ENCODE measurements at places on chromosomes 12 and 14. TPM values are rescaled to one million over a fixed set of nuclear protein-coding genes. Genes with fewer than 3 reads are reported as not detected.

- no peak overlapping the region for H3K4me3 ChIP-seq
- H3K36me3 ChIP-seq = no peaks in the 10 kb centered on the region
Measured at GRCh38 chr14:103164779-103165178, 41.5 kb downstream of the TNFAIP2 start.

- no peak for DNase-seq
- H3K27ac ChIP-seq = no peak overlapping the region
- no peak overlapping the region for H3K4me3 ChIP-seq
- no peaks in the 10 kb centered on the region for H3K36me3 ChIP-seq
Measured at GRCh38 chr12:15808250-15808649, 19.1 kb upstream of the EPS8 start.

GRCh38 chr14:92568621-92569479 is 55.3 kb downstream of the RIN3 start:
- H3K4me3 ChIP-seq = no peak overlapping the region
- peaks cover 17% of the 10 kb centered on the region for H3K36me3 ChIP-seq
- H3K27me3 ChIP-seq = no peaks in the 10 kb centered on the region
- DNase-seq = no peak

GRCh38 chr12:120625557-120626419 is 14.6 kb upstream of the CABP1 start:
- no peaks in the 10 kb centered on the region for H3K36me3 ChIP-seq
- H3K4me1 ChIP-seq = no peaks in the 10 kb centered on the region
- DNase-seq = no peak
- H3K27ac ChIP-seq = no peak overlapping the region

The PZP gene
- total RNA-seq = not detected

DNA sequence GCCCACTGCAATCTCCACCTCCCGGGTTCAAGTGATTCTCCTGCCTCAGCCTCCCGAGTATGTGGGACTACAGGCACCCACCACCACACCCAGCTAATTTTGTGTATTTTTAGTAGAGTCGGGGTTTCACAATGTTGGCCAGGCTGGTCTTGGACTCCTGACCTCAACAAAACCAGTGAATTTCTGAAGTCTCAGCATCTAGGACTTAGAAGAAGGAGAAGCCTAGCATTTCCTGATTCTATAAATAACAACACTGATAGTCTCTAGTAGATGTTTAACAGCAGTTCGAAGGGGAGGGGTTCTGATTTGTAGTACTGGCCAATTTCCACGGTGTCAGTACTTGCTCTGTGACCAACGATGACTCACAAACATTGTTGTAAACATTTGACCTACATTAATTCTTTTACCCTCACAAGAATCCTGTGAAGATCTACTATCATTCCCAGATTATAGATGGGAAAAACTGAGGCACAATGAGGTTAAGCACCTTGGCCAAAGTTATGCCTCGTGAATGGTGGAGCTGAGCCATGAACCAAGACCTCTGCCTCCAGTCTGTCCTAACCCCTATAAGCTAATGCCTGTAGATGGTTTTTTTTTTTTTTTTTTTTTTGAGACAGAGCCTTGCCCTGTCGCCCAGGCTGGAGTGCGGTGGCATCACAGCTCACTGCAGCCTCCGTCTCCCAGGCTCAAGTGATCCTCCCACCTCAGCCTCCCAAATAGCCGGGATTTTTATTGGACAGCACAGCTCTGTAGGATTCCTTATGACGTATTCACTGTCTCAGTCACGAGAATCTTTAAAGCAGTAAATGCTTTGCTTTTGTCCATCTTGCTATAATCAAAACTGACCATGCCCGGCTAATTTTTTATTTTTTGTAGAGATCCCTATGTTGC is 5.2 kb downstream of the P2RX4 start:
- no peaks in the 10 kb centered on the region for H3K27me3 ChIP-seq
- no peak overlapping the region for H3K4me3 ChIP-seq
- no peak overlapping the region for H3K27ac ChIP-seq
- DNase-seq = no peak
- H3K36me3 ChIP-seq = peaks cover 14% of the 10 kb centered on the region

DNA sequence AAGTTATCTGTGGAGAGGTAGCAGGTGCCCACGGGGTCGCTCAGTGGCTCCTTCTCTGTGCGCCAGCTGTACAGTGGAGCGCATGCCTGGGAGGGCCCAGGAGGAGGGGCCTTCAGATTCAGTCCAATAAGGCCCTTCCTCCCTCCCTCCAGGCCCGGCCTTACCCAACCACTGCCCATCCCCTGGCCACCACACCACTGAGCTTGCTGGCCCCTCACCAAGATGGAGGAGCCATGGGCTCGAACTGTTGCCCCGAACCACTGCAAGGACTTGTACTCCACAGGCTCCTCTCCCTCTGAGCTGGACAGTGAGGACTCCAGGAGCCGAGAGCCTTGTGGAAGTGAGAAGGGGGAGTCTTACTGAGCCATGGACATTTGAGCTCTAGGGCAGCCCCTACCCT is 9.8 kb downstream of the ITGA5 start:
- no peak overlapping the region for H3K4me3 ChIP-seq
- H3K27me3 ChIP-seq = no peaks in the 10 kb centered on the region
- H3K27ac ChIP-seq = no peak overlapping the region
- no peak for DNase-seq

GRCh38 chr14:32121536-32121935 is 44.4 kb downstream of the ARHGAP5 start:
- no peak overlapping the region for H3K4me3 ChIP-seq
- peaks cover 2% of the 10 kb centered on the region for H3K4me1 ChIP-seq
- H3K27me3 ChIP-seq = no peaks in the 10 kb centered on the region
- DNase-seq = no peak

The COL2A1 gene
- total RNA-seq = 86.4 TPM

- no peak overlapping the region for H3K4me3 ChIP-seq
- no peak overlapping the region for H3K27ac ChIP-seq
- peaks cover 50% of the 10 kb centered on the region for H3K4me1 ChIP-seq
- no peaks in the 10 kb centered on the region for H3K36me3 ChIP-seq
- DNase-seq = no peak
Measured at GRCh38 chr12:106122004-106122403, 16.8 kb downstream of the NUAK1 start.

GRCh38 chr12:103912069-103912468 is 18.1 kb upstream of the HSP90B1 start:
- no peak overlapping the region for H3K4me3 ChIP-seq
- no peak for DNase-seq
- peaks cover 15% of the 10 kb centered on the region for H3K4me1 ChIP-seq
- H3K27ac ChIP-seq = no peak overlapping the region
- H3K36me3 ChIP-seq = no peaks in the 10 kb centered on the region

GRCh38 chr12:93727195-93727811 is 50.1 kb downstream of the CRADD start:
- DNase-seq = no peak
- no peaks in the 10 kb centered on the region for H3K4me1 ChIP-seq
- no peak overlapping the region for H3K4me3 ChIP-seq

- peaks cover 15% of the 10 kb centered on the region for H3K36me3 ChIP-seq
- no peaks in the 10 kb centered on the region for H3K27me3 ChIP-seq
- DNase-seq = no peak
- peaks cover 11% of the 10 kb centered on the region for H3K4me1 ChIP-seq
Measured at GRCh38 chr14:92563359-92563758, 49.8 kb downstream of the RIN3 start.
